H54 (cell line): ENCODE measurements at places on chromosomes 7 and 10.

- no peak for DNase-seq
These were observed 16.9 kb downstream of the PTEN start for GRCh38 chr10:87880336-87880735.

- no peak for DNase-seq
These were observed 223.7 kb downstream of the CXCL12 start for GRCh38 chr10:44161184-44161583.

DNA sequence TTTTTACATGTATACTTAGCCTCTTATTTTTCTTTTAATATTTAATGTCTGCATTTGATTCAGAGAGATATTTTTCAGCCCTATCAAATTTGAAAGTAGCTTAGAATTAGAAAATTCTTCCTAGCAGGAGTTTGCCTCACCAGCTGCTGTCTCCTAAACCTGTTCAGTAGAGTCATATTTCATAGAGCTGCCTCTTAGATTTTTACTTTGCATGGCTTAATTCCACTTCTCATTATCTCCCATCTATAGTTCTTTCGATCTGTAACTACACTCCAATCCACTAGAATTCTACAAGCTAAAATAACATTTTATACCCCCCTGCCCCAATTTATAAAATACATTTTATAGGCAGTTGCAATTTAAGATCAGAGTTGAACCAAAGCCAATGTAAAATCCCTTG, 227.0 kb downstream of the ANK3 start:
- DNase-seq: no peak

DNA sequence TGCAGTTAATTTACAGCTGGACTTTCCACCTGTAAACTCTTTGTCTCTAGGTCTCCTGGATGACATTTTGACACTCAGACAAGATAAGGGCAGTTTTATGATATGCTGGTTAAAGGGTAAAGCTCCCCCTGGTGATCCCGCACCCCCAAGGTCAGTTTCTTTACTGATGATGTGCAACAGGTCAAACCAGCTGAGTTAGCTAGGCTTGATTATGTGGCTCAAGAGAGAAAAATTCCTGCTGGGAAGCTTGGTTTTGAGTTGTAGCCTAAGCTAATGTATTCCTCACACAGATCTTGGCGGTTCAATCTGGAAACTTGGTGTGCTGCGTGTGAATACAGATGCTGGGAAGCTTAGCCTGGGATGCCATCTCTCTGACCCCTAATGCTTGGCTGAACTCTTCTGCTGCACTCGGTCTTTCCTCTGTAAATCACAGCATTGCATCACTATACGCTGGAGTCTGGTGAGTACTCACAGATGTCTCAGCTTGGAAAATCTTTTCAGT, 11.4 kb upstream of the AKR1D1 start:
- DNase-seq: no peak

DNA sequence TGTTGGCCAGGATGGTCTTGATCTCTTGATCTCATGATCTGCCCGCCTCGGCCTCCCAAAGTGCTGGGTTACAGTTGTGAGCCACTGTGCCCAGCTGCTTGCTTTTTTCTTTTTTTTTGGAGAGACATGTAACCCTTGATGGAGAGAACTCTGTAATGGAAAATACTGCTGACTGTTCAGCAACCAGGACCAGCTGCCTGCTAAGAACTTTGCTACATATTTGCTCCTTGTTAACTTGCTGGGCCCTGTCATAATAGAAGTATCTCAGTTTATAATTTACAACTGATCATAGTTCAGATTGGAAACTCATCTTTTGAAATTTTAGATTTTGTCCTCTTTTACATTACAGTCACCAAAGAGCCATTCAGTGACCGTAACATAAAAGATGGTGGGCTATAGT, 34.9 kb downstream of the TASOR2 start:
- no peak for DNase-seq

DNA sequence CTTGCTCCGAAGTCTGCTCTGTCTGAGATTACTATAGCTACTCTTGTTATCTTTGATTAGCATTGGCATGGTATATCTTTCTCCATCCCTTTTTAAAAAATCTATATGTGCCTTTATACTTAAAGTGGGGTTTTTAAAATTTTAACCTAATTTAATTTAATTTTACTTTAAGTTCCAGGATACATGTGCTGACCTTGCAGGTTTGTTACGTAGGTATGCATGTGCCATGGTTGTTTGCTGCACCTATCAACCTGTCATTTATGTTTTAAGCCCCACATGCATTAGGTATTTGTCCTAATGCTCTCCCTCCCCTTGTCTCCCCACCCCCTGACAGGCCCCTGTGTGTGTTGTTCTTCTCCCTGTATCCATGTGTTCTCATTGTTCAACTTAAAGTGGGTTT, 54.6 kb downstream of the TBC1D12 start:
- no peak for DNase-seq

GRCh38 chr7:45191396-45191795, 33.8 kb downstream of the RAMP3 start:
- no peak for DNase-seq

DNA sequence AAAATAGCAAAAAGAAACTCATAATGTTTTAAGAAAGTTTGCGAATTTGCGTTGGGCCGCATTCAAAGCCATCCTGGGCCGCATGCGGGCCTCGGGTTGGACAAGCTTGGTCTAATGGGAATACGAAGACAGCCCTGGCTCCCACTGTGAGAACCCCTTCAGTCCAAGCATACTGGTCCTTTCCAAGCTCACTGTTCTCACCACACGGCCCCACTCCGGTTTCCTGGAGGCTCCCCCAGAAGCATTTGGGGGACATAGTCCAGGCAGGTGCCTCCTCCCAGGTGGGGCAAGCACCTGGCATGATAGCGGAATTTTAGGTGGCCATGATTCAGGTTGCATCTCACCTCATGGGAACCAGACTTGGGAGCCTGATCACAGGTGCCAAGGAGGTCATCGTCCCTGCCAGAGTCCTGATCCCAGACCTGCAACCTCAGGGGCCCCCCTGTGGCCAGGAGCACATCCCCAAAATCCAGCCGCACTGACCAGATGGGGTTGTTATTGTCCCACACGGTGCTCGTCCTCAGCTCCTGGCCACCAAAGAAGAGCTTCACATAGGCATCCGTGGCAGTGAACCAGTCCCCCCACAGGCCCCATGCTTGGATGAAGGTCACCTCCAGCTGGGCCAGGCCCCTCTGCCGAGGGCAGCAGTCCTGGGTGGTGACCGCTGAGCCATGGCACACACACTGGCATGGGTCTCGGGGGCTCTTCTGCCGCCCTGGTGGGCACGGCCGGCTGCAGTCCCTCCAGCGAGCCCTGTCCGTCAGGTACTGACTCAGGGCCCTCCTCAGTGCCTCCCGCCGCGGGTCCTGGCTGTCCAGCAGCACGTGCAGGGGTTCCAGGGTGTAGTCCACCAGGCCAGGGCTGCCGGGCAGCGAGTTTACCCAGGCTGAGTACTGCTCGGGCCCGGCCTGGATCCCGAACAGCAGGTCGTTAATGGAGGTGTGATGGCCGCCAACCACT, 4.4 kb downstream of the PRF1 start:
- DNase-seq: no peak

GRCh38 chr7:13834328-13834761, 155.1 kb downstream of the ETV1 start:
- DNase-seq: no peak

DNA sequence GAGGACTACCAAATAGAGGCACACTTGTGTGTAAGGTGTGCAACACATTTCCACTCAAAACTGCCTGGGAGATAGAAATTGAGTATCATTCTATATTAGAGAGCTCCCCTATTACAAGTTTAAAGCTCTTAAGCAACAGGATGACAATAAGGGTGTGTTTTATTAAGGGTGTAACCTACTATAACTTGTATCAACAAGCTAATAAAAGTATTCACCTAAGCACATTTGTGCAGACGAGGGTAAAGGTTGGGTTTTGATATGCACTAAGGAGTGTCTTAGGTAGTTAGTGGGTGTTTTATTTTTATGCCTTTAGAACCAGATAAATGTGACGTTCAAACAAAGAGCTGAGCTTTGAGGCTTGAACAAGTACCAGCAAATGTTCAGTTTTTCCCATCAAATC, 2.8 kb upstream of the FAM53B start:
- no peak for DNase-seq

GRCh38 chr10:30977385-30977784, 54.3 kb downstream of the ZNF438 start:
- no peak for DNase-seq

DNA sequence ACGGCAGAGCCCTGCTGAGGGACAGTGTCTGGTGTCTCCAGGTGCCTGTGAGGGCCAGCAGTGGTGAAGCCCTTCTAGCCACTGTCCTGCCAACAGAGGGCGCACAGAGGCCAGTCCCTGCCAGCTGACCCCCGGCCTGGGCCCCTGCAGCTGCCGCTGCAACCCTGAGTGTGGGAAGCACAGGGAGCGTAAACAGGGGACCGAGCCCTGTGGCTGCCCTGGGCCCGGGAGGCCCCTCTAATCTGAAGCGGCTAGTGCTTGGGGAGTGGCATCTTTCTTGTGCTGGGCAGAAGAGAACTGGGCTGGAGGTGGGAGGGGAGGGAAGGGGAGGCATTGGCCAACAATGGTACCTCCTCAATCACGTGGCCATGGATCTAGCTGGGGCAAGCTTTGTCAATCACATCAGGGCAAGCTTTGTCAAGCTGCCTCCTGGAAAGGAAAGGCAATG, 34.6 kb downstream of the TRIM8 start:
- peak; percentile 60 for DNase-seq

DNA sequence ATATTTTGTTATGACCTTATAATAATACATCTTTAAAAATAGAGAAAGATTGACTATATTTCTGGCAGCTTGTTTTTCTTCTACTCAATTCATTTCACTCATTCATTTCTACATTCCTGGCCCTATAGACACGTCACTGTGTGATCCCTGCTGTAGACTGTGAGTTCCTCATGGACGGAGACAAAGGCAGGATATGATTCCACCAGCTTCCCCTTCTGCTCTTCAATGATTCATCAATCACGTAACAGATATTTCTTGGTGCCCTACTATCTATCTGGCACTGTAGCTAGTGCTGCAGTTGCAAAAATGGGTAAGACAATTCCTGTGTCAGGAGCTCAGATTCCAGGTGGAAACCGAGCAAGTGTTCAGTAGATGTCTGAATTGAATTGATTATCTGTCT, 415.0 kb downstream of the SFMBT2 start:
- no peak for DNase-seq

- DNase-seq: no peak
These were observed 192.2 kb downstream of the ELAPOR2 start for GRCh38 chr7:86867163-86867762.

DNA sequence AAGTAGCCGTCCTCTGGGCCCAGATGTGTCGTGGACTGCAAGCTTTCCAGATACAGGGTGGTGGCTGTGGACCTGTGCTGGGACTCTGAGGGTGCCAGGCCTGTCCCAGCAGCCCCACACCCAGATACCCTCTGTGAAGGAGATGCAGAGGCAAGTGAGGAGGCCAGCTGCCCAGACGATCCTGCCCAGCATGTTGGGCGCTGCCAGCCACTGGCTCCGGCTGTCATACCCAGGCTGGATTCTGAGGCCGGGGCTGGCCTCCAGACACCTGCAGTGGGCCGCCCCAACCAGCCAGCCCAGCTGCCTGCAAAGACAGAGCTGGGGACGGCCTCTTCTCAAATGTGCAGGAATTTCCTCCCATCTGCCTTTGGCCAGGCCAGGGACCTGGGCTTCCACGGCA, 39.1 kb upstream of the EBF3 start:
- no peak for DNase-seq

DNA sequence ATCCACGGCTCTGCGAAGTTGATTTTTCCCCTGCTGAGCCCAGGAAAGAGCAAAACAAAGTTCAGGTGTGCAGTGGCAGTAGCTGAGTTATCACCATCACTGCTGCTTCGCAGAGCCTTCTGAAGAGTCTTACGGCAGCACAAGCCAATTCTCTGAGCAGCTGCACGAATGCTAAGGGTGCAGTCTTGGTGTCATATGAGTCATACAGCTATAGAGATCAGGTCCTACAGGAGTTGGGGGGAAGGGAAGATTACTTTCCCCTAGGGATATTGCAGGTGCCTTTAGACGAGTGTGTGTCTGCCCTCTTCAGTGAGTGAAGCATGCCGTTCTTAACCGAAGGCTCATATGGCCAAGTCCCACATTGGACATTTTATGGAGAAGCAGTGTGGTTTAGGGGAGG, 227.8 kb downstream of the CELF2 start:
- no peak for DNase-seq

- DNase-seq: no peak
These were observed 73.9 kb downstream of the PRLHR start for GRCh38 chr10:118521415-118522117.

DNA sequence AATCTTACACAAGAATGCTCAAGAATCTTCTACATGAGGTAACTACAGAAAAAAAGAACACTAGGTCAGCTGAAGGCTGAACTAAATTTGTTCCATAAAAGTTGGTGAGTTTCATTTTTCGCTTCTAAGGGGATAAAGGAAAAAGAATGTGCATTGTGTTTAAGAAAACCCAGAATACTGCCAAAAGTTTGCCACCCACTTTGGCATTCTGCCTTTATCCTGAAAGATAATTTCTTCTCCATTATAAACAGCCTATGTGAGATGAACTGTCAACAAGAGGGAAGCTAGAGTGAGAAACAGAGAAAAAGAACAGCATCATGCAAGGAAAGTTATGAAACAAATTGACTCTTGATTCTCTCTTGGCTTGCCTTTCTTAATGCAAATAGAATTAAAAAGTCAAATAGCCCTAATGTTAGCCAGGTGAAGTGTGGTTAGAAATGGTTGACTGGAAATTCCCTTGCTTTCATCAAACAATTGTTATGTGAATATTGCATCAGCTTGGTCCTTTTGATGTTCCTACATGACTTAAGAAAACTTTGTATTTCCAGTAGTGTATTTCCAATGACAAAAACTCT, 25.8 kb downstream of the STEAP1 start:
- DNase-seq: no peak

DNA sequence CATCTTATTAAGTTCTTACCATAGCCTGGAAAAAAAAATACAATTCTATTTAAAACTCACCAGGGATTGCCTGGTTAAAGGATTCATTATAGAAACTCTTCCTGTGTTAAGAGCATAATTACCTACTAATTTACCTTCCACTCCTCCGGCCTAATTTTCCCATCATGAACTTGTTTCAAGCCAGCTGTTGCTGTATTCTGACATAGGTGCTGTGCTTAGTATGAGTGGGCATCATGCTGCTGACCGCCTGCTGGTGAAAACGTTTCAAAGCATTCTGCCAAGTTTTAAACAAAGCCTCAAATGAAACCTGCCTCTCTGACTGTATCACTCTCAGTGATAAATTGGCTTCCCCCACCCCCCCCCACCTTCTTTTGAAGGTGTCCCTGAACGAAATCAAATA, 47.8 kb upstream of the KCNMA1 start:
- DNase-seq: no peak

- DNase-seq: no peak
These were observed 38.4 kb upstream of the BMS1 start for GRCh38 chr10:42744134-42744701.

- no peak for DNase-seq
These were observed 10.9 kb downstream of the LDB3 start for GRCh38 chr10:86678999-86679792.
